ENCODE measurements at places on chromosomes 7 and 10. TPM values are rescaled to one million over a fixed set of nuclear protein-coding genes. Genes with fewer than 3 reads are reported as not detected.

GRCh38 chr10:62250594-62251198, 17.9 kb downstream of the RTKN2 start:
- no peak overlapping the region for H3K27ac ChIP-seq
- no peaks in the 10 kb centered on the region for H3K4me1 ChIP-seq
- no peak overlapping the region for H3K4me3 ChIP-seq
- no peaks in the 10 kb centered on the region for H3K36me3 ChIP-seq
- no peaks in the 10 kb centered on the region for H3K27me3 ChIP-seq

GRCh38 chr10:48465860-48466521, 138.9 kb downstream of the ARHGAP22 start:
- no peaks in the 10 kb centered on the region for H3K27me3 ChIP-seq
- peaks cover 17% of the 10 kb centered on the region for H3K4me1 ChIP-seq
- H3K4me3 ChIP-seq, result peak overlapping the region; percentile 54
- DNase-seq, result no peak

Gene PYROXD2
- total RNA-seq, result 5.6 TPM

DNA sequence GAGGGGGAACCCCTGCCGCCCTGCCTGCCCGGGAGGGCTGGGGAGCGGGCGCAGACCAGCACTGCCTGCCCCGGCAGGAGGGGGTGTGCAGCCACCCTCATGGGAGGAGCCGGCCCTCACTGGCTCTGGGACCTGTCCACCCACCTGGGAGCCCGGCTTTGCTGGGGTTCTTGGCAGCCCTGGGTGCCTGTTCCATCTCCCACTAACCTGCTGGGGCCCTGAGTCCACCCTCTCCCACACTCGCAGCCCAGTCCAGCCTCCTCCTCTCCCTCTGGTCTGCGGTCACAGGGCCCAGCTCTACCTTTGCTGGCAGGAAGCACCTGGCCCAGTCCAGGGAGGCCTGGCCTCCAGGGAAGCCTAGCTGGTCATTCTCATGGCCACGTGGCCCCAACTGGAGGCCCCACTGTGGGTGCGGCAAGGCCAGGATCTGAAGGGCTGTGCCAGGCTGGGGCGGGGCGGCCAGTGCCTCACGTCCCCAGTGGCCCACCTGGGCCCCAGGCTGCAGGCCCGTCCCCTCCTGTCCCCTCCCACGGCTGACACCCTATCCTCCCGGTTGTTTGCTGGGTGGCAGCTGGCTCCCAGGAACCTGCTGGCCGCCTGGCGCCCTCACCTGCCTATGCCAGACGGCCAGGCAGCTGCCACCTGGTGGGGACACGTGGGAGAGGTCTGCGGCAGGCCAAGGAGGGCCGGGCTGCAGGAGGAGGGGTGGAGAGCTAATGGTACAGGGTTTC, at the start of gene TMEM184A:
Gene TMEM184A (minus strand): TSS at position 393 of the 731 bp plus-strand sequence. CDS start 721 bp downstream, outside the sequence.
- H3K4me1 ChIP-seq, result peaks cover 10% of the 10 kb centered on the region
- H3K4me3 ChIP-seq, result no peak within 1 kb of the TSS
- H3K27me3 ChIP-seq, result no peaks in the 10 kb centered on the region
- no peaks in the 10 kb centered on the region for H3K36me3 ChIP-seq
- H3K27ac ChIP-seq, result no peak within 1 kb of the TSS

Gene TET1
- total RNA-seq, result 3.9 TPM

DNA sequence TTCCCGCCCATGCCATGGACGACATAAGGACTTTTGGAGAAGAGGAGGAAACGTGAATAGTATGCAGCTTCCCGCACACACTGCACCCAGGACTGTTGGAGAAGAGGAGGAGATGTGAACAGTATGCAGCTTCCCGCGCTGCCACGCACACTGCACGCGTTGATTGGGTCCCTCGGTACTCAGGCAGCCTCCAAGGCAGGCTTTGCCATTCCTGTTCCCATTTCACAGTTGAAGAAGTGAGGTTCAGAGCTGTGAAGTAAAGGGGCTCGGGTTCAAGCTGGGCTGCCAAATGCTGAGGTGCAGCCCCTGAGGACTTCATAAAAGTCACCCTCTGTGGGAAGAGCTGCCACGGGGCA, 147.9 kb upstream of the FAM20C start:
- DNase-seq, result peak; percentile 5
- H3K4me3 ChIP-seq, result no peak overlapping the region
- H3K27ac ChIP-seq, result no peak overlapping the region
- no peaks in the 10 kb centered on the region for H3K27me3 ChIP-seq

DNA sequence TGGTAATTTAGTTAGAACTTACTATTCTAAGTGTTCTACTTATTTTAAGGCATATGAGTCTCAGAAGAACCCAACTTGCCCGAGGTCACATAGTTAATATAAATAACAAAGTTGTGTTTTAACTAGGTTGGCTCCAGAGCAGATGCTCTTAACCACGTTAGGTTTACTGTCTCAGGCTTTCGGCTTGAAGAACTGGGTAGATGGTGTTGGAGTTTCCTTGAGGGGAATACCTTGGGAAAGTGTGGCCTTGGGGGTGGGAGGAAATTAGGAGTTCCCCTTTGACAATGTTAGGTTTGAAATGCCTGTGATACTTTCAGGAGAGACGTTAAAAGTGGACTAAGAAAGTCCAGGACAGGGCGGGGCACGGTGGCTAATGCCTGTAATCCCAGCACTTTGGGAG, 9.6 kb downstream of the ZNF398 start:
- no peaks in the 10 kb centered on the region for H3K4me1 ChIP-seq
- peaks cover 37% of the 10 kb centered on the region for H3K36me3 ChIP-seq
- H3K27me3 ChIP-seq, result no peaks in the 10 kb centered on the region
- no peak overlapping the region for H3K4me3 ChIP-seq
- DNase-seq, result no peak

Gene STEAP1B
- not detected for total RNA-seq

DNA sequence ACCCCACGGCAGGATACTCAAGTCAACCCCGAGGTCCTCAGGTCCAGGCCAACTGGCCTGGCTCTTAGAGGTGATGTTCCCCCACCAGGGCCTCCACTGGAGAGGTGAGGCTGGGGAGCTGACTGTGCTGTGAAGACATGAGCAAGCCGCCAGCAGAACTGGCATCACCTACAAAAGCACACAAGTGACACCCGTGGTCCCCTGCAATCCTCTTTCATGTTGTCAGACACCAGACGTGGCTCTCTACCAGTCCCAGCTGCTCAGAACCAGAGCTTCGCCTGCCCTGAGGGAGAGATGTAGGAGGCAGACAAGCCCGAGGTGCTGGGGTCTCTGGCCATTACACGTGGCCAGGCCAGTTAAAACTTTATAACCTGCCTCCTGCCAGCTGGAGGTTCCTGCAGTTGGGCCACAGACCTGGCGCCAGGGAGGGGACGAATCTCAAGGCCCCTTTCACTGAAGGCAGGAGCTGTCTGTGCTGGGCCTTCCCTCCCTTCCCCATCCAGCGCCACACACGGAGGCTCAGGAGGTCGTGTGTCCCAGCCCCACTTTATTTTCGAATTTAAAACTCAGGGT, 2.2 kb downstream of the COMTD1 start:
- H3K4me3 ChIP-seq, result peak overlapping the region; percentile 80
- H3K27ac ChIP-seq, result peak overlapping the region; percentile 90
- H3K27me3 ChIP-seq, result no peaks in the 10 kb centered on the region
- DNase-seq, result no peak
- H3K36me3 ChIP-seq, result peaks cover 20% of the 10 kb centered on the region

GRCh38 chr10:61763778-61764177, 101.0 kb downstream of the CABCOCO1 start:
- no peaks in the 10 kb centered on the region for H3K36me3 ChIP-seq
- H3K4me1 ChIP-seq, result no peaks in the 10 kb centered on the region
- H3K27ac ChIP-seq, result no peak overlapping the region

Gene PRLHR
- not detected for total RNA-seq

DNA sequence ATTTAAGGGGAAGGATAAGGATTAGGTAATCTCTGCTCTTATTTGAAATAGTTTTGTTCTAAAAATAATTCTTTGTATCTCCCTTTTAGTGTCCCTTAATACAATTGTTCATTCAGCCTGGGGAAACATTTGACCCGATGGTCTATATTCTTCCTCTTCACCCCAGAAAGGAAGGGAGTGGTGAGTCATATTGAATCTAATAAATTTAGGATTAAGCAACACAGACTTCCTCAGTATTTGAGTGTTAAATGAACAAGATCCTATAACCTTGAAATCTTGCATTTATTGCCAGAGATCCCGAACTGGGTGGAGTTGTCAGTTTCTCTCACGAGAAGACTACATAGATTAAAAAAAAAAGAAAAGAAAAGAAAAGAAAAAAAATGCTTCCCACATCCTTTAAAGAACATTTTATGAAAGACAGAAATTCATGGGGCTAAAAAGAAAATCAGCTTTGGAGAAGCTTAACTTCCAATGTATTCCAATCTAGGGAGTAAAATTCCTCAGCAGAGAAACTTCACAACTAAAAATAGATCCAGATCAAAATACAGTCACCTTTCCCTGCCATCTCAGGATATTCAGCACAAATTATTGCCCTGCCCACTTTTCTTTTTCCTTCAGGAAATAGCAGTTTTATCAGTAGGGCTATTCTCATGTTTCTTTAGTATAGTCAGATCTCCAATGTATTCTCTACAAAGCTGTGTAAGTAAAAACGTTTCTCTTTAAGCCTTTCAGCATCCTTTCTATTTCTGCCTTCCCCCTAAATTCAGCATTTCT, 82.2 kb downstream of the SEMA3D start:
- no peaks in the 10 kb centered on the region for H3K27me3 ChIP-seq
- H3K36me3 ChIP-seq, result no peaks in the 10 kb centered on the region
- H3K4me1 ChIP-seq, result no peaks in the 10 kb centered on the region
- H3K27ac ChIP-seq, result peak overlapping the region; percentile 33
- DNase-seq, result no peak

Gene CREB3L2
- 38.5 TPM for total RNA-seq

- H3K4me1 ChIP-seq, result peaks cover 4% of the 10 kb centered on the region
- H3K27ac ChIP-seq, result peak overlapping the region; percentile 18
- DNase-seq, result no peak
- no peaks in the 10 kb centered on the region for H3K36me3 ChIP-seq
- no peak overlapping the region for H3K4me3 ChIP-seq
These were observed 222.6 kb upstream of the KLF14 start for GRCh38 chr7:130956417-130957136.

DNA sequence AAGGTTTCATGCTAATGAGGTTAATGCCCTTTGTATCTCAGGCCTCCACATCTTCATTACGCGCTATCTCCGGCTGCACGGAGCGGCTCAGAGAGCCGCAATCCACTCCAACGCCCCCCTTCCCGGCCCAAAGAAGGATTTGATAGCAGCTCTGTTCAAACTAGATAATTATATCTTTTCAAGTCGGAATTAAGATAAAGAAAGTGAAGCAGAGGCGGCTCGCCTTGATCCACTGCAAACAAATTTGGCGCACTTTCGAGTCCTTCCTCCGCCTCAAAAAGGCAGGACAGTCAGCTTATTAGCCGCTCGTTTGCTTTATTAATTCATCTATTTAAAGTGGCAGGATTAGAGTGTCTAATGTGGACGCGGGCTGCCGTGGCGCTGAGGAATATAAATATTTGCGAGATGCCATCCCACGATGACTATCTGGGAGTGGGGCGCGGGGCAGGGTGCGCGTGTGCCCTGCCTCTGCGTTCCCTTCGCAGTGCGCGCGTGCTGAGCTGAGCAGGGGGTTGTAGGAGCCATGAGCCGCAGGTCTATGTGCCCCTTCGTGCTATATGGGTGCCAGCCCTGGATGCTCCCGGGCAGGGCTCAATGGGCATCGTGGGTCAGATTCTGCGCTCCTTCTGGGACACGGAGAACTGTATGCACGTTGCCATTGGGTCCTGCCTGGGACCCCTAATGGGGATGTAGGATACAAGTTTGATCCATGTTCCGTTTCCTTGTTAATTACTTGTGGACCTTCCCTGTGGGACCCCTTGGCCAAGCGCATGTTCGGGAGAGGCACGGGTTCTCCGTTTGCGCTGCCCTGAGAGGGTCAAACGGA, 9.0 kb downstream of the EMX2 start:
- H3K36me3 ChIP-seq, result no peaks in the 10 kb centered on the region
- no peak for DNase-seq
- peaks cover 16% of the 10 kb centered on the region for H3K27me3 ChIP-seq
- H3K27ac ChIP-seq, result no peak overlapping the region
- peaks cover 2% of the 10 kb centered on the region for H3K4me1 ChIP-seq
- no peak overlapping the region for H3K4me3 ChIP-seq

Gene TMEM213
- not detected for total RNA-seq

GRCh38 chr7:79820387-79820786, 314.2 kb upstream of the GNAI1 start:
- no peaks in the 10 kb centered on the region for H3K36me3 ChIP-seq
- H3K4me1 ChIP-seq, result no peaks in the 10 kb centered on the region
- H3K27me3 ChIP-seq, result no peaks in the 10 kb centered on the region
- no peak overlapping the region for H3K27ac ChIP-seq
- H3K4me3 ChIP-seq, result no peak overlapping the region

Gene RARRES2
- 144 TPM for total RNA-seq

Gene DIP2C
- total RNA-seq, result 14.7 TPM

DNA sequence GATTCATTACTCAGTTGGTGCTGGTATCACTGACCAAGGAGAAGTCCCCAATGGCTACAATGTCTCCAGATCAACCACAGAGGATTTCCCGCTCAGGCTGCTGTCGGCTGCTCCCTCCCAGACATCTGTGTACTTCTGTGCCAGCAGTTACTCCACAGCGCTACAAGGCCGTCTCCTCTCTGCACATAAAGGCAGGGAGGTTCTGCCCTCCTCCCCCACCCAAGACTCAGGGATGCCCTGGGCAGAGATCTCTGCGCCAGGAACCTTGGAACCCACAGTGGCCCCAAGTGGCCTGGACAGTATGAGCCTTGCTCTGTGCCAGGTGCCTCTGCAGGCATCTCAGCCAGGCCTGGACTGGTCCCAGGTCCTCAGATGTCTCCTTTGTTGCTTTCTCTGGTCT, 193.4 kb upstream of the PRSS58 start:
- no peak for DNase-seq
- H3K4me3 ChIP-seq, result no peak overlapping the region
- no peaks in the 10 kb centered on the region for H3K36me3 ChIP-seq
- no peak overlapping the region for H3K27ac ChIP-seq
- H3K4me1 ChIP-seq, result no peaks in the 10 kb centered on the region

Gene CLRN3
- total RNA-seq, result not detected

GRCh38 chr10:43041422-43042342, 35.2 kb upstream of the RET start:
- H3K27me3 ChIP-seq, result no peaks in the 10 kb centered on the region
- peak; percentile 49 for DNase-seq
- H3K4me1 ChIP-seq, result no peaks in the 10 kb centered on the region
- no peak overlapping the region for H3K4me3 ChIP-seq
- H3K36me3 ChIP-seq, result no peaks in the 10 kb centered on the region
- no peak overlapping the region for H3K27ac ChIP-seq

GRCh38 chr10:124975977-124976514, 34.1 kb downstream of the ZRANB1 start:
- H3K27me3 ChIP-seq, result no peaks in the 10 kb centered on the region
- peaks cover 16% of the 10 kb centered on the region for H3K36me3 ChIP-seq
- peaks cover 3% of the 10 kb centered on the region for H3K4me1 ChIP-seq
- no peak overlapping the region for H3K4me3 ChIP-seq
- no peak for DNase-seq

DNA sequence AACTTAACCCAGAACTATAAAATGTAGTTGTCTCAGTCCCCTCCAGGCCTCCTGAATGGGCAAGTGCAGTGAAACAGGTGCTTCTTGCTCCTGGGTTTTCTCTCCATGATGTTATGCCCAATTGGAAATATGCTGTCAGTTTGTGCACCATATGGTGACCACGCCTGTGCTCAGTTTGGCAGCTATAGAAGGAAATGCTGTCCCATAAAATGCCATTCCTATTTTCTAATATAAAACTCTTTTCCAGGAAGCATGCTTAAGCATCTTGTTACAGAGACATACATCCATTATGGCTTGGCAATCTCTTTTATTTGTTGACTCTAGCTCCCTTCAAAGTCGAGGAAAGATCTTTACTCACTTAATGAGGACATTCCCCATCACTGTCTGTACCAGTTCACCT, 45.2 kb downstream of the FGFBP3 start:
- H3K4me1 ChIP-seq, result no peaks in the 10 kb centered on the region
- H3K27ac ChIP-seq, result no peak overlapping the region
- H3K36me3 ChIP-seq, result peaks cover 23% of the 10 kb centered on the region
- no peaks in the 10 kb centered on the region for H3K27me3 ChIP-seq
- H3K4me3 ChIP-seq, result no peak overlapping the region

Data from ascending aorta (tissue), 2 donors.